ENCODE measurements at places on chromosomes 5 and 9.

- DNase-seq: no peak
Measured at GRCh38 chr5:122420091-122420490, 108.1 kb downstream of the SNCAIP start.

DNA sequence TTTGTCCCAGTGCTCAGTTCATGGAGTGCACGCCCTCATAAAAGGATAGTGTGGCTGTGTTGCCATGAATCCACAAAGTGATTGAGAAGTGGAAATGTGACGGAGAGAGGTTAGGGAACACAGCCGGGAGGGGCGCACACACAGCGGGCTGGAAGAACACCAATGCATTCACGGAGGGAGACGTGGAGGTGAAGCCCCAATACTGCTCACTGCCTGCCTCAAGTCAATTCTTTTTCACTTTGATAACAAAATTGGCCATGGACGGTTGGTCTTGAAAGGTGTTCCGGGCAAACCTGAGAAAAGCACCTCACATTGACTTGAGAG lies 424.1 kb downstream of the MED10 start:
- no peak for DNase-seq

GRCh38 chr5:31244921-31245320 lies 51.4 kb downstream of the CDH6 start:
- DNase-seq: no peak

DNA sequence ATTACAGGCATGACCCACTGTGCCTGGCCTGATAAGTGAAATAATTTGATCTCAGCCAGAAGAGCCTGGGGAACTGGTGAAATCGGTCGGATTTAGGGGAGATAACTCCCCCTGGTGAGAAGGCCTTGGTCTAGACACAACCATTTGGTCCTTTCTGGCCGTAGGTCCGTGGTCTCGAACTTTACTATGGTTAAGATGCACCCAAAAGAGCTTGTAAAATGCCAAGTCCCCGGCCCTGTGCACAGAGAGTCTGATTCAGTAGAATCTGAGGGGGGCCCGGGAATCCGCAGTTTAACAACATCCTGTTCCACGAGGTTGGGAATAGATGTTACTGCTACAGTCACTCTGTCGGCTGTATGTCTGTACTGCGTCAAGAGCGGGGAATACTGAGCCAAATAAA lies 140.7 kb downstream of the C9orf50 start:
- DNase-seq: no peak

- DNase-seq: no peak
Measured at GRCh38 chr5:116063950-116064349, 20.9 kb upstream of the COMMD10 start.

GRCh38 chr5:152297866-152298265 lies 107.2 kb downstream of the NMUR2 start:
- no peak for DNase-seq

- DNase-seq: no peak
Measured at GRCh38 chr9:77601476-77602099, 46.5 kb downstream of the GNA14 start.

DNA sequence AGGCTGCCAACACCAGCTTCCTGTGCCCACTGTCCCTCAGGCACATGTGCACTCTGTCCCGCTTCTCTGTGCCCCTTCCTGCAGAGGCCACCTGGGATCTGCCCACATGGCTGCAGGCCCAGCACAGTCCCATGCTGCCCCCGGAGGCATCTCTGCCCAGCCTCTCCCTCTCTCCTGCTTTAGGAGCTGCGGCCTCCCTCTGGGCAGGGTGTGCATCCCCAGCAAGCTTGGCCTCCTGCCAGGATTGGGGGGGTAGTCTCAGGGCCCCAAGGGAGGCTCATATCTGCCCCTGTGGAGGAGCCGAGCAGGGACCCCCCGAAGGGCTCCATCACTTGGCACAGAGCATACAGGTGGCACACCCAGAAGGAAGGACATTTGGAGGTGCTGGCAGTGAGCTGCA lies 24.8 kb downstream of the FLT4 start:
- no peak for DNase-seq

GRCh38 chr9:95499847-95500246 lies 16.9 kb downstream of the PTCH1 start:
- DNase-seq: no peak

GRCh38 chr5:1037123-1037670 lies 28.6 kb downstream of the NKD2 start:
- DNase-seq: no peak

- DNase-seq: no peak
Measured at GRCh38 chr9:114078021-114078780, at the start of gene AMBP. Gene AMBP, minus strand, starts transcription at chr9:114078300. Its CDS starts 91 bp downstream, at chr9:114078209.

- no peak for DNase-seq
Measured at GRCh38 chr9:75358846-75359245, 270.5 kb downstream of the OSTF1 start.

- DNase-seq: no peak
Measured at GRCh38 chr5:7317751-7318150, 78.2 kb upstream of the ADCY2 start.

DNA sequence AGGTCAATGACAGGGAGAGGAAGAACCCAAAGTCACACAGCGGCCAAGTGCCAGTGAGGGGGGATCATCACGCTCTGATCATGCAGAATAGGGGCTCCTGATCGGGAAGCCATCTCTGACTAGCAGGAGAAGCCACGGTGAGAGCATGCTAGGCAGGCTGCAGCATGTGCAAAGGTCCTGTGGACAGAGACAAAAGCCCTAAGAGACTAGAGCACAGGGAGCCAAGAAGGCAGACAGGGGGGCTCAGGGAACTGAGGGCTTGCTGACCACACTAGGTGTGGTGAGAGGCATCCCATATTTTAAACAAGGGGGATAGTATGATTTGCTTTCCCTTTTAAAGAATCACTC lies 195.1 kb downstream of the CDK5RAP2 start:
- DNase-seq: no peak

DNA sequence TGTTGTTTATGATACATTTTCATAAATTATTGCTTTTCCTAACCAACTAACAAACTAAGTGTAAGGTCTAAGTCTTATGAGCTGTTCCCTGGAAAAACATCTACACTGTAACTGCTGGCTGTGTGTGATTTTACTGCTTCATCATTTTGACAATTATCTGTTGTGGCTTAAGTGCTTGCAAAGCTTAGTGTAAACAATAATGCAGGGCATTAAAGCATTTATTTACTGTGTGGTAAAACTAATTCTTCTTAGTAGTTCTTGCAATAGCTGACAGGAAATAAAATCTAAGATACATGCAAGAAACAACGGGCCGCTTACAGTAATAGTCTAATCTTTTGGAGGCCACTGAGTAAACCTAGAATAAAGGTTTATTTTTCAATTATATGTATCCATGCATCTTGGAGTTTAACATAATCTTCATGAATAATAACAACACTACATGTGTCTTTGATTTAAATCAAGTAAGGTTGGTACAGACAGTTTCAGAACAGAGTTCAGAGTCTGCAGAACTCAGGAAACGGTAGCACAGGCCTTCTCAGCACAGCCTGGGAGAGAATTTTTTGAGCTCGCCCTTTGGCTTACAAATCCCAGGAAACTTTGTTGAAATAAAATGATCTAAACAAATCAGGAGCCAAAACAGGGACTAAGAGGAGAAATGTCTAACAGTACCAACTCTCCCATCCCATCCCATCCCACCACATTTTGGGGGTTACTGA lies 473.1 kb downstream of the NR2F1-AS1 start:
- DNase-seq: no peak

GRCh38 chr5:168047043-168047668 lies 244.3 kb upstream of the WWC1 start:
- peak; percentile 6 for DNase-seq

GRCh38 chr9:130472184-130472705 lies 27.5 kb downstream of the ASS1 start:
- DNase-seq: no peak

DNA sequence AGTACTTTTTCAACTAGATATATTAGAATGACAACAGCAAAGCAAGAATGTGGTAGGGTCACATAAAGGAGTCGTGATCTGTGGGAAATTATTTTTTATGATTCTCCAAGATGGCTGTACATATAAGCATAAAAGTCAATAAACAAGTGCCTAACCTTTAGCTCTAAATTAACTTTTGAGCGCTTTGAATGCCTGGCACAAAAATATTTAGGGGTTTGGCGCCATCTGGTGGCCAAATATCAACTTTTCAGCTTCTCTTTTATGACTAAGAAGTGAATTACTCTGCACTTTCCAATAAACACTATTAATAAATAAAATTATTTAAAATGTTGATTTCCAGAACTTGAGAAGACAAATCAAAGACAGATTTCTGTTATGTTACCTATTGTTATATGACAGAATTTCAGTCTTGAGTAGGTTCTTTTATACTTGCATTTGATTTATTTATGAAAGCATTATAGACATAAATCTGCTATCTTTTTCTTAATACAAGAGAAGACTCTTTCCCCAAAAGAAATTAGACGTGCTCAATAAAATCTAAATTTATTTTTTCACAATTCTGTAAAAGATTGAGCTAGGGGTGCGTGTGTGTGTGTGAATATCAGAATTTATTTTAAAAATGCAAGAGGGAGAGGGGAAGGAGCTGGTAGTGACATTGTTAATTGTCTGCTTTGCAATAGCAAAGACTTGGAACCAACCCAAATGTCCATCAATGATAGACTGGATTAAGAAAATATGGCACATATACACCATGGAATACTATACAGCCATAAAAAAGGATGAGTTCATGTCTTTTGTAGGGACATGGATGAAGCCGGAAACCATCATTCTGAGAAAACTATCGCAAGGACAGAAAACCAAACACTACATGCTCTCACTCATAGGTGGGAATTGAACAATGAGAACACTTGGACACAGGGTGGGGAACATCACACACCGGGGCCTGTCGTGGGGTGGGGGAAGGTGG lies 36.7 kb upstream of the ARRDC3 start:
- peak; percentile 74 for DNase-seq

DNA sequence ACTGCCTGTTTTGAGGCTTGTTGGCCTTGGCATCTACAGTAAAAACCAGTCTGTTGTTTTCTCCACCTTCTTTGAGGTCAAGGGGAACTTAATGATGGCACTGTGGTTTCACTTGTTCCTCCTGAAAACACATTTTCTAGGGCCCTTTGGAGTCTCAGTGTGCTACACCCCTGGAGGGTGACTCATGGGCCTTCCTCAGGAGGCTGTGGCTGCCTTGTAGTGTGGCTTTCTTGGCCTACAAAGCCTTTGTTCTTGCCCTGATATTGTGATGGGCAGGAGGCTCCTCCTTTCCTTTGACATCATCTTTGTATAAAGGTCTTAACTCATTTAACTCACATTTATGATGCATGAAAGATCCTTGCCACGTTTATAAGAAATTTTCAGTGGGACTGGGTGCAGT lies 56.3 kb upstream of the GPBP1 start:
- DNase-seq: no peak

GRCh38 chr5:90312027-90312426 lies 97.5 kb downstream of the CETN3 start:
- DNase-seq: no peak

- no peak for DNase-seq
Measured at GRCh38 chr9:109910671-109911518, 130.9 kb downstream of the PALM2AKAP2 start.

GRCh38 chr5:139960723-139961383 lies 82.2 kb downstream of the NRG2 start:
- no peak for DNase-seq

DNA sequence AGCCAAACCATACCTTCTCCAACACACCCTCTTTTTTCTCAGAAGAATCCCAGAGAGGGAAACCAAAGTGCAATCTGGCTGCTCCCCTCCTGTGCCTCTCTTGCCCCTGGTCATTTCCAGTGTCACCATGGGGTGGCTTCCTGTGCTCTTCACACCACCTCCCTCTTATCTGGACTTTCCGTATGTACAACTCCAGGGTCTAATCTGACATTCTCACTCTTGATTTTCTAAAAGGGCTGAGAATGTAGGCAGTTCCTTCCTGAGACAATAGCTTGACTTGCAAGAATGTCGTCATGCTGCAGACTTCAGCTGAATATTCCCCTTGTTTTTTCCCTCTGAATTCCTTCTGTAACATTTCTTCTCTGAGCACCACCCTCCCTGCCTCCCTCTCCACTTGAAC lies 110.2 kb downstream of the FBXL7 start:
- DNase-seq: no peak

DNA sequence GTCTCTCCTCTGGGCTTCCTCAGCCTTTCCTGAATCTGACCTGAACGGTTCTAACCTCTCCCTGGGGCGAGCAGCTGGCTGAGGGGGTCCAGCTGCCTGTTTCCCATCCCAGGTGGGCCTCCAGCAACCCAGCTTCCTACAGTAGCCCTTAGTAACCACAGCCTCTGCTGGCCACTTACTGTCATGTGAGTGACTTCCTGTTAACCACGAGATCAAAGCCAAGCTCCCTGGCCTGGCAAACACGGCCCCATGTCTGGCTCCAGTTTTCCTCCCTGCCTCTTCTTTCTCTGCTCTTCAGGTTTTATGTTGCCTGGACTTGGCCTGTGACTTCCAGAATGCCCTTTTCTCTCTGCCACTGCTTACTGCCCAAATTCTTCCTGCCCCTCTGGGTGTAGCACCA lies 47.2 kb upstream of the DAB2IP start:
- DNase-seq: peak; percentile 64

GRCh38 chr5:126267438-126267837 lies 155.8 kb upstream of the GRAMD2B start:
- no peak for DNase-seq

GRCh38 chr9:90099262-90099963 lies 494.6 kb downstream of the GADD45G start:
- DNase-seq: no peak

DNA sequence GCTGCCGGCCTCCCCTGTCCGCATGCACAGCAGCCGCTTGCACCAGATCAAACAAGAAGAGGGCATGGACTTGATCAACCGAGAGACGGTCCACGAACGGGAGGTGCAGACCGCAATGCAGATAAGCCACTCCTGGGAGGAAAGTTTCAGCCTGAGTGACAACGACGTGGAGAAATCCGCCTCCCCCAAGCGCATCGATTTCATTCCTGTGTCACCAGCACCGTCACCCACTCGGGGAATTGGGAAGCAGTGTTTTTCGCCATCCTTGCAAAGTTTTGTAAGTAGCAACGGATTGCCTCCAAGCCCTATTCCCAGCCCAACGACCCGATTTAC lies 75.3 kb downstream of the PIP5K1B start:
- DNase-seq: no peak

DNA sequence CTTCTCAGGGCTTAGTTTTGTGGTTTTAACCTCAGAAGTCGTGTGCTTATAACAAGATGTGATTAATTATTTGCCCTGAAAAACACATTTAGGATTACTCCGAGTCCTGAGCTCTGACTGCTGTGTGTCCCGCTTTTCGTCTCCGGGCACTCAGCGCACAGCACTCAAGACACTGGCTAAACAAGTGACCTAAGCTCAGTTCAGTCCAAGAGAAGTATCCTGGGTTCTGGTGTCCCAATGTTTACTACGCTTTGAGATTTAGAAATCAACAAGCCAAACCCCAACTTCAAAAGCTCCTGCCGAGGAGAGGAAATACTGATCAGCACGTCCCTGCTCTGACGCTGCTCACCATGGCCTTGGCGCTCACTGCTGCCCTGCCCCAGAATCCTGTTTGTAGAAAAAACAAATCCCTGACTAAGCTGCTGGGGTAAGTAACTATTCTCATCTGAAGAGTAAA lies 53.2 kb downstream of the IPPK start:
- DNase-seq: no peak
